ENCODE measurements at places on chromosomes 5 and 9.

GRCh38 chr5:15384176-15384575 lies 115.8 kb upstream of the FBXL7 start:
- DNase-seq = no peak

GRCh38 chr5:179336126-179336870 lies 9.0 kb downstream of the ADAMTS2 start:
- DNase-seq = no peak

GRCh38 chr9:23750808-23751207 lies 75.2 kb downstream of the ELAVL2 start:
- DNase-seq = no peak

- no peak for DNase-seq
Measured at GRCh38 chr9:91214086-91214485, 147.6 kb downstream of the AUH start.

GRCh38 chr5:74673011-74673790 lies 11.8 kb upstream of the HEXB start:
- no peak for DNase-seq

GRCh38 chr9:79604921-79605562 lies 33.3 kb downstream of the TLE4 start:
- DNase-seq = no peak

- DNase-seq = no peak
Measured at GRCh38 chr5:164466033-164466432, 960.6 kb downstream of the MAT2B start.

DNA sequence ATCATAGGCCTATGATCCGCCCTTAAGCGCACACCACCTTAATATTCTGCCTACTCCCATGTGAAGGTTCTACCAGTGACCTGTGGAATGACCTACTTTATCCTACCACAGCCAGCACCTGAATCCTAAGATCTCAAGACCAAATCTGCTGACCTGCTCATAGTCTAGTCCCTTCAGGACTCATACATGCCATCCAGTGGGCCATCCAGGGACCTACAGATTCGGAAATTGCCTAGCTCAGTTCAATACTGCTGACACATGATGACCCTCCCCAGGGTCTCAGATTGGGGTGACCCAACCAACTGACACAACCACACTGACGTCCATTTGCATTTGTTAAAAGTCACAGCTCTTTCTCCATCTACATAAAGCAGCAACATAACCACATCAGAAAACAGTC lies 443.8 kb upstream of the ST8SIA4 start:
- no peak for DNase-seq

DNA sequence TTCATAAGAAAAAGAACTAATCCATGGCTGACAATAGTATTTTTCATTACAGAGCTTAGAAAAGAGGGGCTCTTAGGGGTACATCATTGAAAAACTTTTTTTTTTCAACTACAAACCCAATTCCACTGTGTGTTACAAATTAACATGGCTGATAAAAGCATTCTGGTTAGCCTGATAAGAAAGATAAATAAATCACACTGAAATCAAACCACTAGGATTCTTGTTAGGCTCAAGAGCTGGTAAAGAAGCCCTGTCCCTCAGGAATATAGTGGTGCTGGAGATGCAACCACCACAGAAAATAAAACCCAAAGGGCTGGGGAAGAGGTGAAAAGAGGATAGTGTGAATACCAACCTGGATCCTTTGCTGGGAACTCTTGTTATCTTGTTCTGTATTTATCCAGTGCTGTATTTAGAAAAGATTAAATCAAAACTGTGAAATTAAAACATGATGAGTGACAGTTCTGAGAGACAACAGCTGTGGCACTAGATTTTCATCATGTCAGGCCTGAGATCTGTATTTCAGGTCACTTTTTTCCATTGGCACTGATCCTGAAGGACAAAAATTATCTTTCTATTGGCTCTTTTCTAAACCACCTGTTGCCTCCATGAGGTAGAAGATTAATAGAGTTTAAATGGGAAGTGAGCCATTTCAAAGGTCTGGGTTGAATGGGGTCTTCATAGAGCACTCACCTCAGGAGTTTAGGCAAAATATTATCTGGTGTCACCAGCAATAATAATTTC lies 118.6 kb downstream of the ARRDC3 start:
- no peak for DNase-seq

DNA sequence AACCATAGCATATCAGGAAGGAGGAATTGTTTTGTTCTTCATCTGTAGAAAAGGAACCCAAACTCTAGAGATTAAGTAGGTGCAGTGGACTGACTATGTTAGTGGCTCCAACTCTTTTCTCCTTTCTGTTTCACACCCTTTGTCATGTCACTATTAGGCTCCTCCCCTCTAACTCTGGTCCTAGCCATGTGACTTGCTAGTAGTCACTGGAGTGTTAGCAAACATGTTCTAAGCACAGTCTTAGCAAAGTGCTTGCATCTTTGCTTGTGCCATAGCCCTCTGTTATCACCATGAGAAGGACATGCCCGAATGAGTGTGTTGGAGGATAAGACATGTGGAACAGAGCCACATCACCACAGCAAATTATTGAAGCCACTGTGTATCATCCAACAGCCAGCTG lies 55.4 kb upstream of the PPP3R2 start:
- DNase-seq = no peak

DNA sequence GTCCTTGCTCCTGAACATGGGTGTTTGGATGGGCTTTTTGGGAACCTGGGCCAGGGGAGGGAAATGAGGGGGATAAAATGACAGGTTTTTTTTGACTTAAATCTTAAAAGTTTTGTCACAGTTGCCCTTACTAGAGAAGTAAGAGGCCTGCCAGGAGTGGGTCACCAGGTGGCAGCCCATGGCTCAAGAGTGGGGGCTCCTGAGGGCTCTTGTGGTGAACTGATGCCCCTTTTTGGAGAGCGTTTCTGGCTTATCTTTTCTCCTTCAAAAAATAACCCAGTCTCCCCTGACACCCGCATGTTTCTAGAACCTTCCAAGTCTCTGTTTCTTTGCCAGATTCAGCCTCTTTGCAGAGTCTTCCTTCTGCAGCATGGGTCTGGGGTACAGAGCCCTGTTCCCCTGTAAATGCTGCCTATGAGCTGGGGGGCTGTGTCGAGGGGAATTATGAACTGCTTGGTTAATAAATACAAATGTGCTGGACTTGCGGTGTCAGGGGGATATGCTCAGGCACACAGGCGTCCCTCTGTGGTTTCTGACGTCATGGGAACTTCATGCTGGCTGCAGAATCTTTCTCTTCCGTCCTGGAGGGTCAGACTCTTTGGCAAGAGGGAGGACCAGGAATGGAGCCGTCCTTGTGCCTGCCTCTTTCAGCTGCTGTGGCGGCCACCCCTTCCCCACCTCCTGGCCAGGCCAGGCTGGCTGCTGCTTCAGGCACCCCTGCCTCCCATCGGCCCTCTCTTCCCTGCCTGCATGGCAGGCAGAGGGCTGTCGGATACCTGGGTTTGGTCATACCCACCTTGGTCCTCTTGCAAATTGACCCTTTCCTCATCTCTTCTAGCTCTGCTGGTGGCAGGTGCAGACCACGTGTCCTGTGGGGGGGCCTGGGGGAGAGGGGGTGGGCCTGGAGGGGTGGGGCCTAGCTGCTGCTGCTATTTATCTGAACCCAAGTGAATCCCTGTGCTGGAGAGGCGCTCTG lies 30.1 kb downstream of the PTPA start:
- DNase-seq = peak; percentile 30

DNA sequence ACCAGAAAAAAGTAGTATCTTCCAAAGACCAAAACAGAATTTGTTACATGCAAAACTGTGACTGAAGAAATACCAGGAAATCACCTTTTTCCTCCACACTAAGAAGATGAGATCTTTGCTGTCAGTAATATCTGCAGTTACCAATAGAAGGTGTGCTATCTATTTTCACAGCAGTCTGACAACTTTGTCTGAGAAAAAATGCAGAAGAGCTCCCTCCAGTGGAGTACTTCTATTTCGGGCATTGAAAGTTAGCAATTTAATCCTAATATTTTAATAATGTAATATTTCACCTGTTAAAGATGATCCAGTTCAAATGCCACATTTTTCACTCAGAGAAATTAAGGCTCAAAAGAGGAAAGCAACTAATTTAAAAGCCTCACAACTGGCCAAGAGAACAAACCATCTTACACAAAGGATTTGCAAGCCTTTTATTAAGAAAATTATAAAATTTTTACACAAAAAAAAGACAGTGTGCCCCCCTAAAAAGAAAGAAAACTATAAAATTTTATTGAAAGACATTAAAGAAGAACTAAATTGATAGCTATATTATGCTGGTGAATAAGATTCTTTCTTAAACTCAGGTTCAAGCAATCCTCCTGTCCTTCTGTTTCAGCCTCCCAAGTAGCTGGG lies 50.6 kb downstream of the DEPDC1B start:
- DNase-seq = no peak

GRCh38 chr9:121225240-121225639 lies 23.6 kb upstream of the RAB14 start:
- DNase-seq = no peak

GRCh38 chr5:176535101-176535663 lies 2.0 kb downstream of the RNF44 start:
- DNase-seq = no peak

GRCh38 chr5:77325921-77326541 lies 115.6 kb downstream of the PDE8B start:
- DNase-seq = no peak

DNA sequence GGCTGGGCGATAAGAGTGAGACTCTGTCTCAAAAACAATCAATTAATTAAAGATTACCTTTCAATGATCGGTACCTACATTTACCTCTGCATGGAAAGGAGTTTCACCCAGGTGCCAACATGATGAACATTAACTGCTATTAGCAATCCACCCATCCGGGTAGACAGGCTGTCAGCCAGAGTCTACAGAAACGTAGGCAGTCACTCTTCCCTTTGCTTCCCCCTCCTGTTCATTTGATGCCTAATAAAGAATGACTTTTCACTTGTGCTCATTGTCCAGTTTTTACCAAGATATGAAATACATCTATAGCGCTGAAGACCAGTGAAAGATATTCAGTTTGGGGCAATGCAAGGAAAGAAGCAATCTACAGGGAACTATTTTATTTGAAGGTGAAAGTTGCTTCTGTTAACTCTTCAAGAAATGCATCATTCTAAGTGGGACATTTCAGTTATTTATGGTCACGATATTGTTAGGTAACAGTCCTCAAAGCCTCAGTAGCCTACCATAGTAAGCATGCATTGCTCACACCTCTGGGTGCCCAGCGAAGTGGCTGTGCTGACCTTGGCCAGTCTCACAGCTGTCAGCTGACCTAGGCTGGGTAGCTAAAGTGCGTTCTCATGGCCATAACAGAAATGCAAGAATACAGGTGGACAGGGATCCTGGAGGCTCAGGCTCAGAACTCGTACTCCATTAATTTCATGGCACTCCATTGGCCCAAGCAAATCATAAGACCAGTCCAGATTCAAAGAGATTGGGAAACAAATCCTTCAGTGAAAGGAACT lies 87.2 kb upstream of the DMRT1 start:
- no peak for DNase-seq

DNA sequence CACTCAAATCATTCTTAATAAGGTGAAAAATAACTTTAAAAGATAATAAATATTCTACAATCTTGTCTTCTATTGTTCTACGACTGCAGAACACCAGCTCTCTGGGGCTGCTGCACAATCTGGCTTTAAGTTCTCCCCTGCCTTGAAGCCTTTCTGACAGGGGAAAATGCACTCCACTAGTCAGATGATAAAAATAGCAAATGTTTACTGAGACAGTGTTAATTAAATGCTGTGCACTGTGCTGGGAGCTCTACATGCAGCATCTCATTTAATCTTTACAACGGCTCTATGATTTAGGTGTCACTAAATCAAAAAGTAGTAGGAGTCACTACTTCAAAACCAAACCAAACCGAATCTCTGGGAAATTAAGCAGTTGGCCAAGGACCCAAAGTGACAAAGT lies 132.7 kb downstream of the SLIT3 start:
- no peak for DNase-seq

DNA sequence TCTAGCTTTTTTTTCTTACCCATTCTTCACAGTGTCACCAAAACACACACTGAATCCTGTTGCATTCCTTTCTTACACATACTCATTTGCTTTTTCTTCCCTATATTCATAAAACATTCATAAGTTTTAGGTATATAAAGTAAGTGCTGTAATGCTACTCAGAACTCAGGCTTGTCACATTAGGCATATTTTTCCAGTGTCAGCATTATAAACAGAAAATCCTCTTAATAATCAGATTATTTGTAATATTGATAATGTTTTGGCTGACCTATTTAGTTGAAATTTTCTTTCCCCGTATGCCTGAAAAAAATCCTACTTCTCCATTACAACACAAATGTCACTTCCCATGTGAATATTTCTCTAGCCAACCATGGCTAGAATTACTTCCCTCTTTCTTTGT lies 743.0 kb upstream of the NUDT12 start:
- DNase-seq = no peak

GRCh38 chr5:39118638-39119037 lies 44.4 kb upstream of the RICTOR start:
- DNase-seq = no peak

DNA sequence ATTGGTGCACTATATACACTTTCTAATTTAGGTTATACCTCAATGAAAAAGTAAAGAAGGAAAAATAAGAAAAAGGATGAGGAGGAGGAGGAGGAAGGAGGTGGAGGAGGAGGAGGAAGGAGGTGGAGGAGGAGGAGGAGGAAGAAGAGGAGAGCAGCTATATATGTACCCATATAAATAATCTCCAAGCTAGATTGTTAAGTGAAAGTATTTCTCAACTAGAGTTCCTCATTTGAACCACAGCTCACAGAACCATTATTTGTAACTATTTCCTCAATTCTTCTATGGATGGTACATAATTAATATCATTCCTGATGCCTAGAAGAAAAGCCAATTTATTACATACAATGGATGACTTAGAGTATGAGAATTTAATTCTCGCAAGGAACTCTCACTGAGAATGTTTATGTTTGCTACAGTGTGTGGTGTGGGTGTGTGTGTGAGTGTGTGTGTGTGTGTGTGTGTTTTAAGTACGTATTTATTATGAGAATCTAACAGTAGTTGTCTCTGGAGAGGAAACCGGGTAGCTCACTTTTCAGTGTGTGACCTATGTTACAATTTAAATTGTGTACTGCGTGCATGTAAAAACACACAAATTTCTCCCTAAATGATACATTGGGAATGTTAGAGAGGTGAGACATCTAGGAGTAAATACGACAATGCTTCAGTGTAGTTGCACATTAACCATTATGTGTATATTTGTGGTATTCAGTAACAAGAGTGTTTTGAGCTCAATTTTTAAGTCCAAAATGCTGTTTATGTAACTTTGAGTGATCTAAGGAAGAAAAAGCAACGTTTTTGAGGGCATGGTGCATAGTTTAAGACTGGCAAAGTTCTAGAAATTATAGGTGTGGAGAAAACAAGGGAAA lies 20.2 kb upstream of the NREP start:
- no peak for DNase-seq

DNA sequence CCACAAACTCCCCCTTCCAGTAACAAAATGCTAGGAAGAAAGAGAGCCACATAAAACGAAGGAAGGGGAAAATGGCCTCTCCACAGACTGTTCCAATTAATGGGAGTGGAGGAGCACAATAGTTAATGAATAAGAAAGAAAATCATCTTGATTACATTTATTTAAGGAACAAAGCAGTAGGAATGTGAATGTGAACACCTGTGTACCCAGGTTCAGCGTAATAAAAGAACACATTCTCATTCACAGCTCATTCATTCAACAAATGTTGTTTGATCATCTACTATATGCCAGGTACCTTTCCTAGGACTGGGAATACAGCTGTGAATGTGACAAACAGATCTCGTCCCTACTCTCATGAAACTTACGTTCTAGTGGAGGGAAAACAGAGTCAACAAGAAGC lies 35.7 kb downstream of the SIL1 start:
- no peak for DNase-seq

GRCh38 chr9:274406-274805 lies 59.7 kb downstream of the DOCK8 start:
- no peak for DNase-seq

All from stimulated activated CD8-positive, alpha-beta memory T cell treated with anti-CD3 and anti-CD28 coated beads, Interleukin-7, amount 100 ng/mL, for 48 hours (primary cell).